ENCODE measurements at places on chromosomes 3 and 15.

DNA sequence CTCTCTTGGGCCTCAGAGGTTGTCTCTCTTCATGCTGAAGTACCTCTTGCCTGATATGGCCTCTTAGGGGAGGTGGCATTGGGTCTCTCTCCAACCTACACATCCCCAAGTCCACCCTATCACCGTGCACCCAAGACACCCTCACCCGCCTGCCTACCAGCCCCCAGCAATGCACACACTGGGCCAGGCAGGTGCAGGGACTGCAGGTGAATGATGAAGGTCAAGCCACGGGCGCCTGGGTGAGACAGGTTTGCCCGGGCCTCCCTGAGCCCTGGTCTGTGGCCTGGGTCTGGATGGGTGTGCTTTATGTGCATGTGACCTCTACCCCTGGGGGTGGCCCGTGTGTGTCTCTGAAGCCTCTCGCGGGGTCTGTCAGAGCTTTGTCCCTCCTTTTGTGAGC is 68.3 kb downstream of the WNT7A start:
- DNase-seq = no peak

- no peak for DNase-seq
Measured at GRCh38 chr15:75307778-75308390, 25.2 kb downstream of the GOLGA6D start.

GRCh38 chr3:14397531-14397930 is 4.9 kb upstream of the SLC6A6 start:
- no peak for DNase-seq

DNA sequence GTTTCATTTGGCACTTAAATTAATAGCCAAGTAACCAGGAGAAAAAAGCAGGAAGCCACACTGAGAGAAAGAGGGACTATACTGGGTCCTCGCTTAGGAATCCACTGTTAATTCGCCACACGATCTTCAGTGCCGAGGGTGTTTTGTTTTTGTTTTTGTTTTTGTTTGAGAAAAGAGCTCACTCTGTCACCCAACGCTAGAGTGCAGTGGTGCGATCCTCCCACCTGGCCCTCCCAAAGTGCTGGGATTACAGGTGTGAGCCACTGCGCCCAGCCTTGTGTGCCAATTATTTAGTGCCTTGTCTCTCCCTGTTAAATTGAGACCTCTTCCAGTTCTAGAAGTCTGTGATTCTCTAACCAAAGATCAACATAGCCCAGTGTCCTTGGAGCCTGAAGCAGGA is 53.8 kb upstream of the TPM1 start:
- DNase-seq = no peak

DNA sequence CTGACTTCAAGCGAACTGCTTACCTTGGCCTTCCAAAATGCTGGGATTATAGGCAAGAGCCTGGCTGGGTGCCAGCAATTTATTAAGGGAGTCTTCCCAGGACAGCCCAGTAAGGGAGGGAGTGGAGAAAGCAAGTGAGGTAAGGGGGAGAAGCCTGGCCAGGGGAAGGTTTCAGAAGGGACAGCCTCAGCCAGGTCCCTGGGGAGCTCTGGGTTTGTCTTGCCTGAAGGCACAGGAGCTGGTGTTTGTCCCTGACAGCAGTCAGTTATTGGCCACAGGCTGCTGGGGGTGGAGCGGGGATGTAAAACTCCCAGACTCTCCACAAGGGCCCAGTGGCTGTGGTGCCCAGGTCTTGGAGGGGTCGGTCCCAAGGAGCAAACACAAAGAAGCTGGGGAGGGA is 33.0 kb upstream of the CDCP1 start:
- no peak for DNase-seq

DNA sequence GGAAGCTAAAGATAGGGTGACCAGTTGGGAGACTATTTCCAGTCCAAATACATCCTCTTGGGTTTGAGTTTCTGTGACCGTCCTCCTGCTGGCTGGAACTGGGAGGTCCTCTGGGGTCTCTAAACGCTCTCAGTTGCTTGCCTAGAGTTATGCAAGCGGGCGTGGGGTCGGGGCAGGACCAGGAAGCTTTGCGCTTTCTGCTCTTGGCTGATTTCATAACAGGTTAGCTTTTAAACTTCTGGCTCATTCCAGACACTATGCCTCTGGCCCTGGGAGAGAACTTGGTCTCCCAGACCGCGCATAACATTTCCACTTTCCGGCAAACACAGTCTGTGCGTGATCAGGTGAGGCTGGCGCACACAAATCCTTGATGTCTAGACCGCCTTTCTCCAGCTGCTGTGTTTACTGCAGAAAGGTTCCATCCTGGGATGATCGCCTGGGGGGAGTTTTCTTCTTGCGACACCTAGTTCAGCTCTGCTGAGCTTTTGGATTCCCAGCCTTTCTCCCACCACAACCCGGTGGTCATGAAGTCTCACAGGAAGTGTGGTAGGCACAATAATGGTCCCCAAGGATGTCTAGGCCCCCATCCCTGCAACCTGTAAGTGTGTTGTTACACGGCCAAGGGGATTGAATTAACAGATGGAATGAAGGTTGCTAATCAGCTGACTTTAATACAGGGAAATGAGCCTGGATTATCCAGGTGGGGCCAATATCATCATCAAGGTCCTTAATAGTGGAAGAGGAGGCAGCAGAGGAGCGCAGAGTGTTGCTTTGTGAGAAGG is 23.6 kb upstream of the CGNL1 start:
- no peak for DNase-seq

DNA sequence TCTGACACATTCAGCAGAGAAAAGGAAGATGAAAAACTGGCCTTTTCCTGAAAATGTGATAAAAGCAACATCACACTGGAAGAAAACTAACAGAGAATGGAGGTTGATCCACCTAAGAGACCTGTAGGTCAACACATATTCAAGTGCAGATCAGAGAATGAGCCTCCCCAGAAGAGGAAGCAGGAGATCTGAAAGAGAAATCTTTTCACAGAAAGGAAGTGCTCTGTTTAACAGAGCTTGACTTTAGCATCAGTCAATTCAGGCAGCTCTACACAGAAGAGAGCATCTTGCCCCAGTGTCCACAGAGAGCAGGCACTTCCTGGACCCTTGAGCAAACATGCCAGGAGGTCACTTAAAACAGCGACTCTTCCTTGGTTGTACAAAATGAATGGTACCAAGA is 655.4 kb upstream of the GBE1 start:
- DNase-seq = no peak

DNA sequence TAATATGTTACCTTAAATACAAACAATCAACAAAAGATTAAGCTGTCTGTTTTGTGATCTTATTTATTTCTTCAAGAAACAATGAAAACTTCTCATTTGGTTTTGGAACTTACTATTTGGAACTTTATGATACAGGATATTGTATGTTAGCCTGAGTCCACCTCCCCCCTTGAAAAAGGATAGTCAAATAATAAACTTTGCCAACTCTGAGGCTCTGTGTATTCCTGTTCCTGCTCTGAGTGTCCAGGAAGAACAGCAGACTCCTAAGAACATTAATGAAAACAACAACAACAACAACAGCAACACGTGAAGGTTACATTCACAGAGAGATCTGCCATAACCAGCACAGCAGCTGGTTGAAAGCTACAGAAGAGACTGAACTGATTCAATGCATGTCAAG is 108.1 kb upstream of the AADACL2 start:
- DNase-seq = no peak

GRCh38 chr15:65082303-65082953 is 5.9 kb downstream of the KBTBD13 start:
- DNase-seq = no peak

- DNase-seq = no peak
Measured at GRCh38 chr15:40146037-40146436, 14.8 kb upstream of the BUB1B start.

GRCh38 chr3:111998636-111999483 is at the start of gene TAGLN3:
Gene TAGLN3, plus strand, starts transcription at chr3:111998922. Its CDS starts 501 bp downstream, at chr3:111999423.
- no peak for DNase-seq
